ENCODE measurements at places on chromosomes 2 and 18.

DNA sequence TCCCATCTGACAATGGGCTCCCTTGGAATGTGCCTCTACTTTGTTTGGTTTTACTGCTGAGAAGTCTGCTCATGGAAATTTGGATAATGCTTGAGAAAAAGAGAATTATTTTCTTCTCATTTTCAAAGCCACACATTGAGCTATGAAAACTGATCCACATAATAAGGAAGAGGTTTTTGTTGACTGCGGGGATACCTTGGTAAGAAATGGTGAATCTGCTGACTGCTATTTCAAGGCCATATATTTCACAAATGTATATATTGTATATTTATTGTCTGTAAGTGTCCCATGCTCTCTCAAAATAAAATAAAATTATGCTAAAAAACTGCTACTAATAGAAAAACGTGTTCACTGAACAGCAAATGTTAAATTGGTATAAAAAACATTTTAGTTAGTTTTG is 15.1 kb downstream of the SH3YL1 start:
- DNase-seq: no peak

DNA sequence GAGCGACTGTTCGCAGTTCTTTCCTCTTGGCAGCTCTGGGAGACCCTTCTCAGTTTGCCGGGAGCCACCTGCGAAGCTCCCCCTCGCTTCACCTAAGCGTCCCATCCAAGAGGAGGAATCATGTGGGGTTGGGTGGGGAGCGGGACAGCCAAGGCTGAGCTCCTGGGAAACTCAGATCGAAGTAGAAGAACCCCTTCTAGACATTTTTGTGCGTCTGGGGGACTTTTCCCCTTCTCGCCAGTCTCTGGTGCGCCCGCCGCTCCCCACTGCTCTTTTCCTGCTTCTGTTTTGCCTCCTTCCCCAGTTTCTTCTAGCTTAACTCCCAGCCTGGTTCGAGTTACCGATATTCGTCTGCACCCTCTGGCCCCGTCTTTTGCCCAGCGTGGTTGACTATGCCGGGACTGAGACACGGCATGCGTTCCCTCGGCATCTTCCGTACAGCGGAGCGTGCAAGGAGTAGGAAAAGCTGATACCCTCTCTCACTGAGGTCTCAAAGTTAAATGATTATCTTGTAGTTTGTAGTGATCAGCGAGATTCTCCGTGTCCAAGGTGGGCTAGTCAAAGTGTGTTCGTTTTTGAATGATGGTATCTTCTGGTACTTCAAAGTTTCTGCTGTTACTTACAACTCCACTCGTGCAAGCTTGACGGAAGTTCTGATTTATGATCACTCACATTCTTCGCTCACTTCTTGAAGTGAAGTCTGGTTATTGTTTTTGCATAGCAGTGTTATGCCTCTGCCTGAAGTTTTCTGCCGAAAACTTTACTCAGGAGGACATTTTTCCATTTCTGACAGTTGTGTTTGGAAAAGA is 664 bp downstream of the CAMKMT start:
- DNase-seq: no peak

DNA sequence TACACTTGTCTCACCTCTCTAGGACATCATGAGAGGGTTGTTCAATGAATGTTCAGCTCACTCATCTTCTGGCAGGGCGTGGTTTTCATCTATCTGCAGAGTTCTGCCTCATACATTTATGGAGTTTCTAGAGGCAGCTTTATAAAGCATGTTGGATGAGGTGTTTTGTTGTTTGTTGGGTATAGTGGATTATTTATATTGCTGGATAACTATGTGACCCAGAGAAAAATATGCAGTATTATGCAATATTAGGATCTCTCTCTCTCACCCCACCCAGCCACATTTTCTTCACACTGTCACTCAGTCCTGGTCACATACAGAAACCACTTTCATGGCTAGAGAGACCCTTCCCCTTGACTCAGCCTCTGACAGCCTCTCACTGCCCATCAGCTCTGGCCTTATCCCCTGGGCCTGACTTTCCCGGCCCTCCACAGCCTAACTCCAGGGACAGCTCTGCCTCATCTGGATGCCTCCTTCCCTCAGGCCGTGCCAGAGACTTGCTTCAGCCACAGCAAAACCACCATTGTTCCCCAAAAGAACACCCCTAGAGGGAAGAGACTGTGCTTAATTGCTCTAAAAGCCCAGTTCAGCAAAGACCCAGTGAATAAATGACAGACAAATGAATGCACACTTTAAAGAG is 260.3 kb downstream of the MYCN start:
- no peak for DNase-seq

GRCh38 chr2:21038403-21039073 is 5.3 kb downstream of the APOB start:
- DNase-seq: no peak

DNA sequence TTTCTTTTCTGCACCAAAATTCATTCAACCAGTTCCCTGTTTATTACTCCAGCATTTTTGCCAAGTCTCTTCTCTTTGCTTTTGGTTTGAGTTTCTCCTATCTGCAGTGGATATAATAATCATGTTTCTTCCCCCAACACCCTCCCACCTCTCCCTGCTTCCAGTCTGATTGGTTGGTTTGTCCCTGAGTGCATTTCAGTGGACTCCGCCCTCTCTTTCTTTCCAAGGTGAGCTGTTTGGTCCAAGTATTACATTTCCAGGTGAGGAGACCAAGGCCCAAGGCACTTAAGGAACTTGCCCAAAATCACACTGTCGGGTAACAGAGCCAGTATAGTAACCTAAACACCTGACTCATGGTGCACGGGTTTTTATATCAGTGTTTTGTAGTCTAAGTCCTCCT is 17.7 kb downstream of the MRO start:
- DNase-seq: no peak

GRCh38 chr18:68604256-68604655 is 110.7 kb downstream of the TMX3 start:
- DNase-seq: no peak

- no peak for DNase-seq
These were observed 126.2 kb downstream of the TWIST2 start for GRCh38 chr2:238974081-238974480.

GRCh38 chr2:74653589-74653984 is 460 bp upstream of the SEMA4F start:
- DNase-seq: no peak

GRCh38 chr18:48570313-48570712 is 31.5 kb downstream of the CTIF start:
- no peak for DNase-seq

DNA sequence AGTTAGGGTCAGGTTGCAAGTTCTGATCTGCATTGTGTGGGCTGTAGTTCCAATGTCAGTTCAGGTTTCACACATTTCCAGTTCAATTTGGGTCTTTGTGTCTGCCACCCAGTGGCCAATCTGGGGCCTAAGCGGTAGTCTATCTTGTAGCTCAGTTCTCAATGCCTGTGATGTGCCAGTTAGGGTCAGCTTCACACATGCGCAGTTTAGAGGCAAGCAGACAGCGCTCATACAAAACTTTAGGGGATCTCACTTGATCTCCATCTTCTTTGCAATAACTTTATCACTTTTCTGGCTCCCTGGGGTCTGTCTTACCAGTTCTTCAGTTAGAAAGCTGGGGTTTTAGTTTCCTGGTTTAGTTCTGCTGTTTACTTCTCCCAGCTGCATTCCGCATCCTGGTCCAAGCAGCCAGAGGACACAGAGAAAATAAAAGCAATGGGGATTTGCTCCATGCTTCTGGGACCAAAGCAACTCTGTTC is 11.0 kb upstream of the ZNF24 start:
- DNase-seq: peak; percentile 87

- DNase-seq: no peak
These were observed 149.0 kb downstream of the LAMA3 start for GRCh38 chr18:23838233-23838632.

- no peak for DNase-seq
These were observed 68.5 kb downstream of the CTIF start for GRCh38 chr18:48607056-48607984.

- DNase-seq: no peak
These were observed 53.3 kb upstream of the CXCR4 start for GRCh38 chr2:136171223-136171622.

GRCh38 chr2:234887195-234887594 is 64.6 kb upstream of the SH3BP4 start:
- DNase-seq: no peak

DNA sequence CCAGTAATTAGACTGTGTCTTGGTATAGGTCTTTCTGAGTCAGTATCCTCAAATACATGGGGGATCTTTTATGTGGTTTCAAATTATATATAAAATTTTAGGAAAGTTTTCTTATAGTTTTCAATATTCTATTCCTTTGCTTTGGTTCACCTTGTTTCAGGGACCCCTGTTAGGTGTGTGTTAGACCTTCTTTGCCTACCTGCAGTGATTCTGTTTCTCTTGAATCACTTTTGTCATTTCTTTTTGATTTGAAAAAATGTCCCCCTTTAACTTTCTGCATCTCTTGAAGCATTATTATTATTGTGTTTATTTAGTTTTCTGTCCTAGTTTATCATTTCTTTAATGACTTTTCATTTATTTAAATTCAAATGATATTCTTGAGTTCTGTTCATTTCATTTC is 98.7 kb downstream of the FHOD3 start:
- DNase-seq: no peak

GRCh38 chr2:85827879-85828569 is 60.8 kb downstream of the ST3GAL5 start:
- no peak for DNase-seq

GRCh38 chr2:201139836-201140604 is 24.1 kb downstream of the CFLAR start:
- DNase-seq: no peak

DNA sequence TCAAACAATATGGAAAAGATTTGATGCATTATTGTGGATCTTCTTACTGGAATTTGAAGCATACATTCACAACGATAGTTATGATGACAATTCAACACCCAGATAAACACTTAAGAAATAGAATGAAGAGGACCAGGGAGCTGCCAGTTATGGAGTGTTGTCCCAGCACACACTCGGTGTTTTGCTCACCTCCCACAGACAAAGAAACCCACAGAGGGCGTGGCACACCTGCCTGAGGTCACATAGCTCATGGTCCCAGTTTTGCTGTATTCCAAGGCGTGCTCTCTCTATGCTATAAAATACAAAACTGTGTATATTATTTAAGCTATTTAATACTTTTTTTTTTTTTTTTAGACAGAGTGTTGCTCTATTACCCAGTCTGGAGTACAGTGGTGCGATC is 31.1 kb downstream of the EFR3B start:
- no peak for DNase-seq

GRCh38 chr2:46704593-46704992 is 211.0 kb downstream of the MCFD2 start:
- DNase-seq: no peak

DNA sequence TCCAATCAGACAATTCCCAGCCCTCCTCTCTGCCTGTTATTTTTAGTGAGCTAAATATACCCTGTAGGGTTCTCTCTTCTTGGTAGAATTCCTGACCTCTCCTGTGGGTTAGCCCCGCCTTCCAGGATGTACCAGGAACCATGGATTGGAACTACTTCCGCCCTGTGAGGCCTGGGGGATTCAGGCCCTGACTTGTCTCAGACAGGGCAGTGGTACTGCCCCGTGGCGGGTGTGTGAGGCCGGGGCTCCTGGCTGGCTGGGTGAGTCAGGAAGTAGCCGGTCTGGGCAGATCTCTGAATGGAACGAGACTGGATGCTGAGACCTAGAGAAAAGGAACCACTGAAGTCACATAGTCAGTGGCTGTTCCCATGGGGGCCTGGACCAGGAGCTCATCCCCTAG is 50.5 kb downstream of the DYSF start:
- peak; percentile 73 for DNase-seq

GRCh38 chr18:24586662-24587360 is 126.4 kb downstream of the HRH4 start:
- DNase-seq: no peak

DNA sequence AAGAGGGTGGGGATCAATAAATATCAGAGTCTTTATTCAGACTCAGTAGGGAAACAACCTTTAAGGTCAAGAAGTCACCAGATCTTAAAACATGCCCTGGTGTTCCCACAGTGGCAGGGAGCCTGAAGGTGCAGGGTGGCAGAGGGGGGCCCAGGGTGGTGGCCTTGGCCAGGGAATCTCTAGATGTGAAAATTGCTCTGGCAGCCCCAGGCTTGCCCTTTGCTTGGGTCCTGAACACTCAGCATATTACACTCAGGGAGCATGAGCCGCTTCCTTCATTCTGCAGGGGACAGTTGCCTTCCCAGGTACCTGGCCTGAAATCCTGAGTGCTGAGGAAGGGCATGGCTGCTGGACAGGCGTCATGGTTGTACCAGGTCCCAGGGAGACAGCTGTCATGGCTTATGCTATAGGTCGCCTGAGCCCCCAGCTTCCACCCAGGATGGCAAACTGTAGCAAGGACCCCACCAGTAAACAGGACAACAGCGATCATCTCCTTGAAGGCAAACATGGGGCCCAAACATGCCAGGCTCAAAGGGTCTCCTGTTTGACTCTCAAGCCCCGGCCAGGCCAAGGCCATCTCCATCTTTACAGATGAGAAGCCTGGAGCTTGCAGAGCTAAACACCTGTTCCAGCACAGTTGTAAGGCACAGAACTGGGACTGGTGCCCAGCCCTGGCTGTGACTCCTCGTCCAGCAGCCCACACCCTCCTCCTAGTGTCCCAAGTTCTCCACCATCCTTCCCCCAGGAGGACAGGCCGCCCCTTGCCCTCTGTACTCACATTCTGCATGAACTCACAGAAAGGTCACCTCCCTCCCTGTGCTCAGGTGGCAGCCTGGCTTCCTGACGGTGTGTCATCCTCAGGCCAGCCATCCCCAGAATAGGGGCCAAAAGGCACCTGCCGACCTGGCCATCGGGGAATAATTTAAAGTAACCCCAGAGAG is 14.6 kb downstream of the ABCG8 start:
- no peak for DNase-seq

- no peak for DNase-seq
These were observed 233.2 kb downstream of the TCF4 start for GRCh38 chr18:55354795-55355194.

DNA sequence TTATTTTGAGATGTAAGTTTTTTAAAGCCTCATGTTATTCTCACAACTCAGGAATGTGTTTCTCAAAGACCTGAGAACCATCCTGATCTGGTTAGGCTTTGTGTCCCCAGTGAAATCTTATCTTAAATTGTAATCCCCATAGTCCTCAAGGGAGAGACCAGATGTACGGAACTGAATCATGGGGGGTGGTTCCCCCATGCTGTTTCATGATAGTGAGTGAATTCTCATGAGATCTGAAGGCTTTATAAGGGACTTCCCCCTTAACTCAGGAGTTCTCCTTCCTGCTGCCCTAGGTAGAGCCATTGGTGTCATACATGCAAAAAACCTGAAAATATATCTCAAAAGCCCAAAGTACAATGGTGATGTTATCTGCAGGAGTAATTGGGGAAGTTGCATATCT is 836.7 kb downstream of the CBLN2 start:
- no peak for DNase-seq

DNA sequence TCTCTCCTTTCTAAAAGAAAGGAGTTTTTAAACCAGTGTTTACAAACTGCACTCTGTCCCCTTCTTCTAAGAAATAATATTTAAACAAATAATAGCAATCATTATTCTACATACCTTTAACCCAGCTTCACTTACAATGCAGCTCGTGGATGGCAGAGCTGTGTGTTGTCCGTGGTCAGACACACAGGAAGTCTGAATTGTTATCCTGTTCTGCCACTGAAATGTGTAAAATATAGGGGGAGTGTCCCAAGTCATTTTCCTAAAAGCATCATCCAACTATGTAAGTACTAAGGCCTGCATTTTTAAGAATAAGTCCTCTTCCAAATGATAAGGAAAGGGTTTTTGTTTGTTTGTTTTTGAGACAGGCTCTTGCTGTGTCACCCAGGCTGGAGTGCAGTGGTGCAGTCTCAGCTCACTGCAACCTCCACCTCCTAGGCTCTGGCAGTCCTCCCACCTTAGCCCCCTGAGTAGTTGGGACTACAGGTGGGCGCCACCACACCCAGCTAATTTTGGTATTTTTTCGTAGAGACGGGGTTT is 2.7 kb upstream of the PPP4R1 start:
- no peak for DNase-seq

- DNase-seq: no peak
These were observed 16.7 kb upstream of the FAM228A start for GRCh38 chr2:24158131-24158530.
